ENCODE measurements at places on chromosomes 5 and 9. TPM values are rescaled to one million over a fixed set of nuclear protein-coding genes. Genes with fewer than 3 reads are reported as not detected.

- DNase-seq: no peak
Measured at GRCh38 chr5:95262933-95263660, 21.8 kb downstream of the MCTP1 start.

GRCh38 chr9:16136451-16136850, 583.6 kb downstream of the CCDC171 start:
- DNase-seq: no peak

- DNase-seq: no peak
Measured at GRCh38 chr9:130781569-130781968, 53.5 kb upstream of the ABL1 start.

GRCh38 chr5:22728610-22729009, 124.5 kb downstream of the CDH12 start:
- DNase-seq: no peak

DNA sequence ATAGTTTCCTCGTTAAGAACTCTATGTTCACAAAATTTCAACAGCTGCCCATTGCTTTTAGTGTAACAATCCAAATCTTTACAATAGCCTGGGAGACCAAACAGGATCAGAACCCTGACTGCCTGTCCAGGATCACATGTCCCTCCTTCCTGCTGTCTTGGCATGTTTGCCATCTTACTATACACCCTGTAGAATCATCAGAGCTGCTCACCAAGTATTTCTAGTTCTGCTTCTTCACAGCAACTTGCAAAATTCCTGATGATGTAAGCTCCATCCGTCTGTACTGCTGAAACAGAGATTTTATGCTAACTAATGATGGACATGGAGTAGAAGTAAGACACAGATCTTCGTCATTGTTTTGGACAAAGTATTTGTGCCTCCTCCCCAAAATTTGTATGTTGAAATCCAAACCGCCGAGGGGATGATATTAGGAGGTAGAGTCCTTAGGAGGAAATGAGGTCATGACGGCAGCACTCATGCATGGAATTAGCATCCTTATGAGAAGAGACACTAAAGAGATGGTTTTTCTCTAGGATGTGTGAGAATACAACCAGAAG, 464.9 kb upstream of the BRINP1 start:
- DNase-seq: no peak

GRCh38 chr9:26746357-26747072, 146.1 kb downstream of the CAAP1 start:
- no peak for DNase-seq

GRCh38 chr9:21144603-21145002, 3.0 kb upstream of the IFNW1 start:
- no peak for DNase-seq

DNA sequence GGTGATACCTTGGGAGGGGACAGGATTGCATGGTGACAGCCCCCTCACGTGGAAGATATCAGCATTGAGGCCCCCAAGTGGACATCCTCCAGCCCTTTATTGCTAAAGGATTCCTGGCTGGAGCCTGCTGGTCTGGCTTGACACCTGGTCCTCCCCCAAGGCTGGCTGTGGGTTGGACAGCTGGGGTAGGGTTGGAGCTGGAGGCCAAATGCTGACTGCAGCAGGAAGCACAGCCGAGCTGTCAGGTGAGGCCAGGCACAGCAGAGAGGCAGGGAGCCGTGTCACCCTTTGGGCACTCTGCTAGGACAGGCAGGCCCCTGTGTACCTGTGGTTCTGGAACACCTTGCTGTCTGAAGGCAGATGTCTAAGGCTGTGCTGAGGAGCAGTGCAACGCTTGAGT, 2.2 kb downstream of the CACFD1 start:
- no peak for DNase-seq

- DNase-seq: no peak
Measured at GRCh38 chr9:34362614-34363214, 14.0 kb downstream of the MYORG start.

DNA sequence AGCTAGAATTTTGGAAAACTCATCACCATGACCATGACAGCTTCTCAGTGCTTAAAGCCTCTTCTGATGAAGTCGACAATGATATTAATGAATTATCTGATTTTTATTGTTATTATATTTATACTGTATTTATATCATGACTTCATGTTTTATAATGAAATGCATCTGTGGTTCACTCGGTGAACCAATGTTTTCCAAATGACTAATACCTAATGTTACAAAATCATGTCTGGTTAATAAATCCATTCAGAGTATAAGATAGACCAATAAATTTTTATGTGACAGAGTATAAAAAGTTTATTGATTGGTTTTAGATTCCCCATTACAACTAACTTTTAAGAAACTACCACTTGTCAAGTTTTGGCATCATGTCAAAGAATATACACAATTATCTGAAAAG, 416.5 kb downstream of the MLLT3 start:
- no peak for DNase-seq

The TUSC1 gene
- polyA plus RNA-seq: 8.8 TPM

The SH3TC2 gene
- polyA plus RNA-seq: 1.1 TPM

Data from SK-N-SH (cell line).